Activated CD4-positive, alpha-beta T cell treated with anti-CD3 and anti-CD28 coated beads, Interleukin-2, Interleukin-6, amounts not matched to agents 100 ng/mL and 50 ng/mL, durations not matched to agents 16 hours and 8 hours (primary cell): ENCODE measurements at places on chromosomes 11 and 22.

DNA sequence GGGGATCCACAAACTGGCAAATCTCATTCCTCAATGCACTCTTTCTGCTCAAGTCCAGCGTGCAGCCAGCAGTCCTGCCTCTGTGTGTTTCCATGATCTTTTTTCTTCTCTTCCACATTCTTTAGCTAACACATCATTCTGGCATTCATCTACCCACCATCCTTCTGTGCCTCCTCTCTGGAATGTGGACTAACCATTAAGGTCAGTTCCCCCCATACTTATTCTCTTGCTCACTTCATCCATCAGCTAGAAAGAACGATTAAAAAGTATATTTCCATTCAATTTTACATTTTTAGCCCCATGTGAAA lies 7.8 kb downstream of the KIRREL3 start:
- no peak for DNase-seq

DNA sequence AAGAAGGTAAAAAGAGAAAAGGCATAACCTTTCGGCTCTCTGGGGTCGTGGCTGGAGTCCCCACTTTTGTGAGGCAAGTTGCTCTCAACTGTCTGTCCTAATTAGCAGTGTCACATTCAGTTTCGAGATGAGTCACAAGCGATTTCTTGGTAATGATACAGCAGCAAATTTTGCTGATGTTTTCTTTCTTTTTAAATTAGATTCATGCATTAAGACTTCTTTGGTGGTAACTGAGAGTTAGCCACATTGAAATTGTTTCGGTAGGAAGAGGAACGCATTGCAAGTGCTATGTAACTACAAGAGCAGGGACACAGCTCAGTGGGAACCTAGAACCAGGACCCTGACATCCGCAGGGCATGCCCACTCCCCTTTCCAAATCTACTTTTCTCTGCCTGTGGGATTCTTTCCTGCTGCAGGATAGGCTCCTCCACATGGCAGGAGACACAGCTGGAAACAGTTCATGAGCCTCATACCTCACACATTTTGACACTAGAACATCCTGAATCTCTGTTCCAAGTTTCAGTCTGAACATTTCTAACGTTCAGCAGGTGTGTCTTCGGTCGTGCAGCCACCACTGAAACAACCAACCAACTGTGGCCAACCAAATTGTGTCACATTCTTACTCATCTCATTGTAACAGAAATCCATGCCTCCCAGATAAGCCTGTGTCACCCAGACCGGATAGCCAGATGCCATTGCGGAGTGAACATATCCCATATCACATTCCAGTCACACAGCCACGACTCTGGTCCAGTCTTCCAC lies 987.6 kb downstream of the NTM start:
- peak; percentile 74 for DNase-seq

GRCh38 chr11:129041611-129042018 lies 98.9 kb upstream of the TP53AIP1 start:
- DNase-seq: no peak

GRCh38 chr11:38990139-38990538 lies 2392.1 kb upstream of the RAG2 start:
- no peak for DNase-seq

DNA sequence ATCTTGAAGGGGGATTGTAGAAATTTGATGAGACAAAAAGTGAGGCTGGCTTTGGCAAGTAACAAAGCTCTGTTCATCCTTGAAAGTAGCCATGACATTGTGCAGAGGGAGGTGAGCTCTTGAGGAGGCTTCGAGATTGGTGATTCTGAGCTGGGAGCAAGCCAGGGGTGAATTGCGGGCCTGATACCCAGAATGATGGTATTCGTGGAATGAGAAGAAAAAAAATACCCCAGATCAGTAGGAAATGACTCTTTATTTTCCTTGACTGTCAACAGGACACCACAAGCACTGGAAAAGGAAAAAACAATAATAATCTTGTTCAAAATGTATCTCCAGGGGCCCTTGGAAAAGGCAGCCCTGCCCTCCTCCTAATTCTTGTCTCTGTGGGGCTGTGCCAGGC lies 62.7 kb downstream of the TSPAN18 start:
- no peak for DNase-seq

DNA sequence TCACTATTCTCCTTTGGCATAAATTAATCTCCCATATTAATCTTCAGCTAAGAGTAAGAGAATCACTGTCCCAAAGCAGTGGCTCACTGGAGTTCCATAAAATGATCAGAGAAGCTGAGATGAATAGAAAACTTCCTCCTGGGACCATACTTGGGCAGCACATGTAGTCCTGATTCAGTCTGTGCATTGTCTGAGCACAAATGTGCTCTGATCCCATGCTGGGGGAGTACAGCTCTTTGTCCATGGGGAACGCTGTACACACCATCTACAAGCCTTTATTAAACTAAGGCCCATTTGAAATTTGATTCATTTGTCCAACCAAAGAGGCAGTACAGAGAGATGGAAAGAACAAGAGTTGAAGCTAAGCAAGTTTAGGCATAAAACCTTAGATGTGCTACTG lies 147.4 kb upstream of the PGR start:
- no peak for DNase-seq

GRCh38 chr22:31943978-31944699 lies at the start of gene YWHAH:
TSS of gene YWHAH (plus strand) at chr22:31944535. CDS start at chr22:31944734, 199 bp downstream.
- peak; percentile 97 for DNase-seq

DNA sequence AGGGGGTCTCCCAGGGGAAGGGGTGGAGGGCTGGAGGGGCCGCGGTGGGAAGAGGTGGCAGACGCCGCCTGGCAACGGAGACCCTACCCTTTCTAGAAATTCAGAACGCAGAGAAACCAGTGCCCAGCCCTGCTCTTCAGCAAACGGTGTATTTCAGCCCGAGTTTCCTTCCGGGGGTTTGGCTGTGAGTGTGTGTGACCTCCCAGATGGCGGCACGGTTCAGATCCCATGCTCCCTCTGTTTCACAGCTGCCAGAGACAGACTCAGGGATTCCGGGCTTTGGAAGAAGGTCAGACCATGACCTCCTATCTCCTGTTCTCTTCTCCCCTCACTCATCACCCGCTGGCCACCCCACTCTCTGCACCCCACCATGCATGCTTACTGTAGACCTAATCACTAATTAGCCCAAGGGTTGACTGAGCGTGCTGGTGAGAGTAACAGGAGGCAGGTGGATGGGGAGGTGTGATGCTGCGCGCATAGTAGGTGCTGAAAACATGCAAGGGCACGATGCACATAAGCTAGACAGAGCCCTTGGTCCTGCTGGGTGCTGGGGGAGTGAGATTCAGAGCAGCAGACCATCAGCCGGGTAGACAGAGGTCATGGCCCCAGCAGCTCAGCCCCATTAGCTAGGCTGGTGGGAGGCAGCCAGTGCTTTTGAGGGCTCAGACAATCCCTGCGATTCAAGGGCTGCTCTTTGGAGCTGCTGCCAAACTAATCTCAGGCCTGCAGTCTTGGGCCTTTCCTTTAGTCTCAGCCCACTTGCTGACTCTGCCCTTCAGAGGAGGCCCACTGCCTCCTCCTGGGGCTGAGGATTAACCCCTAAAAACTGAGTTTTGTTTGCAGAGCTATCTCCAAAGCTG lies 256.5 kb upstream of the CADM1 start:
- DNase-seq: no peak

GRCh38 chr11:103453915-103454709 lies 344.9 kb downstream of the DYNC2H1 start:
- no peak for DNase-seq

GRCh38 chr11:30172883-30173311 lies 57.9 kb upstream of the FSHB start:
- DNase-seq: no peak

- peak; percentile 40 for DNase-seq
These were observed 35.7 kb downstream of the TBCEL start for GRCh38 chr11:121059605-121060004.

GRCh38 chr22:21615731-21616130 lies 14.1 kb downstream of the YDJC start:
- no peak for DNase-seq

- no peak for DNase-seq
These were observed 189.6 kb downstream of the ADAMTS15 start for GRCh38 chr11:130638033-130638432.

GRCh38 chr11:29029452-29029851 lies 921.3 kb downstream of the METTL15 start:
- DNase-seq: no peak

GRCh38 chr22:44595841-44596341 lies 97.9 kb upstream of the RTL6 start:
- DNase-seq: no peak

GRCh38 chr11:112889446-112889845 lies 71.8 kb upstream of the NCAM1 start:
- no peak for DNase-seq

DNA sequence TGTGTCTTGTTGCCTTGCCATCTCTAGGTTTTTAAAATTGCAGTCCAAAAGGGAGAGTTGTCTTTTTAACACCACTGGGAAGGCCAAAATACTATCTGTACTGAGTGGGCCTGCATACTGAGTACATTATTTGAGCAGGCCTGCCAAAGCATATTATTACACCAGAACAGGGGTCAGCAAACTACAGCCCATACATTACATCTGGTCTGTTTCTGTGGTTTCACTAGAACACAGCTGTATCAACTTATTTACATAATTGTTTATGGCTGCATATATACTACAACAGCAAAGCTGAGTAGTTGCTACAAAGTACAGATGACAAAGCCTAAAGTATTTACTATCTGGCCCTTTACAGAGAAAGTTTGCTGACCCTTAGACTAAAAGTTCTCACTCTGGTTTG lies 74.0 kb downstream of the USP35 start:
- no peak for DNase-seq

- DNase-seq: no peak
These were observed 123.0 kb downstream of the WT1 start for GRCh38 chr11:32312206-32312817.

DNA sequence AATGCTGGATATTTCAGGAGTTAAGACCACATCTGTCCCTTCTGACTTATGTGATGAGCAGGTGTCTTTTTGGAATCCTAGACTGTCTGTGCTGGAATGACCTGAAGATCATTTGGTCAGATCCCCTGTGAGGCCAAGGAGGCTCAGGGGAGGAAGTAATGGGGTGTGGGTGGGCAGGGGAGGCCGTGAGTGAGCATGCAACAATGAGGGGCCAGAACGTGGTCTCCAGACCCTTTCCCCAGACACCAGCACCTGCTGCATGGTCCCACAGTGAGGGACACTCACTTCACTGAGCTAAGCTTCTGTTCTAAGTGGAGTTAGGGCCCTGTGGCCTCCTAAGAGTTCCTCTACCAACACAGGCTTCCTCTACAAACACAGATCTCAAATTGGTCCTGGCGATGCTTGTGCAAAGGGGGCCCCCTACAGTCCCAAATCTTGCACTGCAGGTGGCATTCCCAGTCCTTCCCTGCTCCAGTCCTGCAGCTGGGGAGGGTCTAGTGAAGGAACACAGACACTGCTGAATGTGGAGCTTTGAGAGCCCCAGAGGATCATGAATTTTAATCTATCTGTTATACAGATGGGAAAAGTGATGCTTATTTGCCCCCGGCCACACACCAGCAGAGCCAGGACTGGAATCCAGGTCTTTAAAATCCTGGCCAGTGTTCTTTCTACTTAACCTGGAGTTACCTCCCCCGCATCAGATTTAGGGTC lies 7.4 kb downstream of the USP2 start:
- peak; percentile 60 for DNase-seq

DNA sequence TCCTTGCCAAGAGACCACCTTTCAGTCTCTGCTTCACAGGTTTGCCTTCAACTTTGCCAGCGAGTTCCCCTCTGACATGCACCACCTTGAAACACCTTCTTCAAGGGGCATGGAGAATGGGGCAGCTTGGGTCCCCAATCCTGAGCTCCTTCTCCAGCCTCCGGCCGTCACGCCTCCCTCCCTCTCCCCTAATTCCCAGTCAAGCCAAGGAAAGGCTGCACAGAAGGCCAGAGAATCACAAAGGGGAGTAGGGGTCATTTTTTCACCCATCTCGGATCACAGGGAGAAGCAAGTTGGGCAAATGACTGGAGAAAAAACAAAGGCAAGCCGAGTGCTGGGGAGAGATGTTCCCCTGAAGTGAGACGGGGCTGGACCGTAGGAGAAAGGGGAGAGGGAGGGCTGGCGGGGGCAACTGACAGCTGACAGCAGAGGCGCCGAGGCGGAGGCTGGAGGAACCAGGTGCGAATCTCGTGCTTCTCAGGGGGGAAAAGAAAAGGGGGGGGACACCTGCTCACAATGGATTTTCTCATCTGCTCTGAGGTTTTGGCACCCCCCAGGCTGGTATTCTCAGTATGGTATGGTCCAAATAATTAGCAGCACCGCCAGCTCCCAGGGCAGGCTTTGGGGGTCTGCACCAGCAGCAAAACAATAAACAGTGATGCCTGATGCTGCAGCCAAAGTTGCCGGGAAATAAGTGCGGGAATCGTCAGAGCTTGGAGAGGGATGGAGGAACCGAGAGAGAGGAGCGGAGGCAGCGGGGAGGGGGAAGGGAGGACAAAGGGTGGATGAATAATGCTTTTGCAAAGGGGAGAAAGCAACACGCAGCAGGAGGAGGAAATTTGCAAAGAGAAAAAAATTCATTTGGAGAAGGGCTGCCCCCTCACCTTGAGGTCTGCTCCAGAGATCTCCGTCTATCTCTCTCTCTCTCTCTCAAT lies 644 bp downstream of the YPEL4 start:
- no peak for DNase-seq

DNA sequence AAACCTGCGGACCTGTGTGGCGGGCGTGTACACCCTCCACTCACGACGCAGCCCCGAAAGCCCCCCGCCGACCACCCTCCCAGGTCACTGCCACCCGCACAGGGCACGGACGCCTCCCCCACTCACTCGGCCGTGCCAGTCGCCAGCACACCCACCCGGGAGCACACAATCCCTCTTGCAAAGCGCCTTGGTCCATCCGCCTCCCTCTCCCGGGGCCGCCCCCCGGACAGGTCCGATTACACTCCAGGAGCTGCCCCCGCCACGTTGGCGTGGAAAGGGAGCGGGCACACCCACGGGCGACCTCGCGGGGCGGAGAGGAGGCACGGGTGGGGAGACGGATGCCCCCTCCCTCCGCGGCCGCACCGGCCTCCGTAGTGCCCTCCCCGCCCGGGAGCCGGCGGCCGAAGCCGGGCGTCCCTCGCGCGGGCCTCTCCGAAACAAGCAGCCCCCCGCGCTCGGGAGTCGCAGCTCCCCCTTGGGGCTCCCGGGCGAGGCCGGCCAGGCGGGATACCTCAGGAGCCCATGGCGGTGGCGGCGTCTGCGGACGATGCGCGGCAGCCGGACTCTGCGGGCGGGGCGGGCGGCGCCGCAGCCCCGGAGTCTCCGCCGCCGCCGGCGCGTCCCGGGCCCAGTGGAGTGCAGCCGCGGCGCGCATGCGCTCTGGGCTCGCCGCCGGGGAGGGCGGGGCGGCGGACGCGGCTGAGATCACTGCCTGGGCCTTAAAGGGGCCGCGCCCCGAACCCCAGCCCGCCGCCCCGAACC lies at the start of gene TMEM184B:
TMEM184B (minus strand) TSS at position 638 of the 762 bp plus-strand sequence. CDS start 25,049 bp downstream, outside the sequence.
- peak; percentile 87 for DNase-seq

- peak; percentile 44 for DNase-seq
These were observed 18.7 kb upstream of the JHY start for GRCh38 chr11:122863704-122864326.
